ENCODE measurements at places on chromosomes 16 and 17.

- no peak for DNase-seq
These were observed 608 bp upstream of the COX10 start for GRCh38 chr17:14068542-14069250.

DNA sequence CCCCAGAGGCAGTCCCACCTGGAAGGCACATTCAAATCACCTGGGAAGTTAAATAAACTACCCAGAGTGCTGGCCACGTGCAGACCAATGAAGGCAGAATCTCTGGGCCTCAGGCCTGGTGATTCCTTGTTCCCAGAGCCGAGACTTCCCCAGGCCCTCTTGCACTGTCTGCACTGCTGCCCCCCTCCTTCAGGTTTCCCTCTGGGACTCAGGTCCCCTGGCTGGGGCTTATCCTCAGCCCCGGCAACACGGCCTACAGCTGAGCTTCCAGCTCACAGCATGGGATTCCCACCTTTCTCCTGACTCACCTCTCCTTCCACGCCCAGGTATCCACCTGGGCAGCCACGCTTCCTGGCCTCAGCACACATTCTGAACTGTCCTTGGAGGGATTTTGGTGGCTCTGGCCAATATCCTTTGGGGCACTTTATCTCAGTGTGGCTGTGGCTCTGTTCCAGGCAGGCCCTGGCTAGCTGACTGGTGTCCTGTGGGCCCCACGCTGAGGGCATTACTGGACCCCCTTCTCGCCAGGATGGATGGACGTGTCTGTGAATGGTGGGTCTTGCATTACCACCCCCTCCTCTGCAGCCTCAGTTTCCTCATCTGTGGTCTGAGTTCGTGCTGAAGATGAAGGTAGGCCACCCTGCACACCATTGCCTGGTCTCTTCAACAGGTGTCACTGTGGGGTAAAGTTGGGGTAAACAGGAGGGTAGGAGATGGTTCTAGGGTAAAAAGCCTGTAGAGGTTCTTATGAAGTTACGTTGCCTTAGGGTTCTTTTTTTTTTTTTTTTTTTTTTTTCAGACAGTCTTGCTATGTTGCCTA, 165.7 kb downstream of the IRF8 start:
- DNase-seq, result no peak

- no peak for DNase-seq
These were observed 27.4 kb downstream of the TMEM132E start for GRCh38 chr17:34606763-34607162.

DNA sequence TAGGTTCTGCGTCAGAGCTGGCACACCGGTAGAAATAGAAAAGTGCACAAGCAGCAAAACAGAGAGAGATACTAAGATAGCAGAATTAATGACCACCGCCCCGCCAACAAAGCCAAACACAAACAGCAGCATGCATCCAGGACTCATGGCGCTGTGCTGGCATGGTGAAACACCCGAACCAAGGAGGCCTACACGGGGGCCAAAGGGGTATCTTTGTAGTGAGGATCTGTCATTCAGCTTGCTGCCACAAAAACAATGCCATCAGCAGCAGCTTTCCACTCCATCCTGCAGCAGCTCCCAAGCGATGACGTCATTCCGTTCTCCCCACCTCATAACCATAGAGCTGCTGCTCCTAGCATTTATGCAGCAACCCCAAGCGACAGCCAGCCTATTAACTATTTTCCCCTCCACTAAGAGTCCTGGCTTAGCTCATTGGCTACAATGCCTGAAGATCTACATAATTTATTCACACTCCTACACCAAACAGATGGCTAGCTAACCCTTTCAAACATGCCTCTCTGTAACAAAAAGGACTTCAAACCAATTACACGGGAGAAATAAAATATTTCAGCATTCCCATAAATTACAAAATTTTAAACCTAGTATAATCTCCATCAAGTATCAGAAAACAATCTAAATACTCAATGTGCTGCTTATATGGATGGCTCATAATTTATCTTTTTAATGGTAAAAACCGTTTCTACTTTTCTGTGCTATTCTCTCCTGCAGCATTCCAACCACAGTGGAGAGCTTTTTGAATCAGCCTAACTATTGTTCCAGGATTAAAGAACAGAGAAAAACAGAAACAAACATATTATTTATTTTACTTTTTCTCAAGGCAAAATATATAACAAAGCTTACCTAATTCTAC, 73.9 kb downstream of the SPAG9 start:
- DNase-seq, result peak; percentile 31

GRCh38 chr16:50308237-50308965, 42.0 kb downstream of the ADCY7 start:
- DNase-seq, result no peak

All from tibial artery (tissue), 4 donors.